Stimulated activated CD8-positive, alpha-beta memory T cell treated with anti-CD3 and anti-CD28 coated beads, Interleukin-7, amount 100 ng/mL, for 4 hours (primary cell): ENCODE measurements at places on chromosomes 2 and 18.

GRCh38 chr18:21557607-21558253 is 42.8 kb downstream of the ESCO1 start:
- DNase-seq: no peak

- no peak for DNase-seq
These were observed 538.0 kb downstream of the SLC4A3 start for GRCh38 chr2:220165401-220165800.

- DNase-seq: no peak
These were observed 2.6 kb upstream of the ACAA2 start for GRCh38 chr18:49815927-49816326.

GRCh38 chr18:26307161-26307773 is 81.0 kb downstream of the TAF4B start:
- no peak for DNase-seq

DNA sequence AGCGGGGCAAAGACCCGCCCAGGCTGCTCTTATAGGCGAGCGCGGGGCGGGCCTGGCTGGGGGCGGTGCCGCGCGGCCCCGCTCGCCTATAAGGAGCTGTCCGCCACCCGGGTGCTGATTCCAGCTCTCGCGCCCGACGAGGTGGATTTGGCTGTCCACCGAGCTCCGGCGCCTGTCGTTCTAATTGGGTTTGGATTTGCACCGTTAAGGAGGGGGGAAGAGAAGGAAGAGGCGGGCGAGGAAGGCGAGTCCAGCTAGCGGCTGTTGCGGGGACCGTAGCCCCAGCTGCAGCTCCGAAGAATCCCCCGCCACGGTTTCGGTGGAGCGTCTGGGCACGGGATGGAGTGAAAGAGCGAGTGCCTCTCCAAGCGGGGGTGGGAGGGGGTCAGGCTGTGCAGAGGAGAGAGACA is at the start of gene CNTNAP5:
Gene CNTNAP5 (plus strand): TSS at position 117 of the 410 bp plus-strand sequence. CDS start 364 bp downstream, outside the sequence.
- DNase-seq: no peak

DNA sequence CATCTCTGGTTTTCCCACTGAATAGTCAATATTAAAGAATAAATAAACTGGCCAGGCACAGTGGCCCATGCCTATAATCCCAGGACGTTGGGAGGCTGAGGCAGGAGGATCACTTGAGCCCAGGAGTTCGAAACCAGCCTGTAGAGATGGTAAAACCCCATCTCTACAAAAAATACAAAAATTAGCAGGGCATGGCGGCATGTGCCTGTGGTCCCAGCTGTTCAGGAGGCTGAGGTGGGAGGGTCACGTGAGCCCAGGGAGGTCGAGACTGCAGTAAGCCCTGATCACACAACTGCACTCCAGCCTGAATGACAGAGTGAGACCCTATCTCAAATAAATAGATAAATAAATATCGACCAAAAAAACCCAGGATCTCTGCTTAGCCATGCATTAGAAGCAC is 50.2 kb upstream of the BIN1 start:
- no peak for DNase-seq

DNA sequence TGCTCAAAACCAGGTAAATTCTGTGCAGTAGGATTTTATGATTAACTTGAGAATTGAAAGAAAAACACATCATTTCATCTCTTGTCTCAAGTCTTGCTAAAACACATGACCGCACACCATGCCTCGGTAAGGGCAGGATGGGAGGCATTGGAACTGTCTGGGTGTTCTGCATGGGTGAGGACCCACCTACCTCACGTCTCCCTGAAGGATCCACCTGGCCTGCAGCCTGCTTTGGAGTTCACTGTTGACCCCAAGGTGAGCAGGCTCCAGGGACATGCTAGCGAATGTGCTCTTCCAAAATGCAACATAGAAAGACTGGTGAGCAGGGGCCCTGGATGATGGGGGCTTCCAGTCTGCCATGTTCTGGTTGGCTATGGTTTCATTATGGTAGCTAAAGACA is 131.5 kb downstream of the NCK2 start:
- DNase-seq: no peak

DNA sequence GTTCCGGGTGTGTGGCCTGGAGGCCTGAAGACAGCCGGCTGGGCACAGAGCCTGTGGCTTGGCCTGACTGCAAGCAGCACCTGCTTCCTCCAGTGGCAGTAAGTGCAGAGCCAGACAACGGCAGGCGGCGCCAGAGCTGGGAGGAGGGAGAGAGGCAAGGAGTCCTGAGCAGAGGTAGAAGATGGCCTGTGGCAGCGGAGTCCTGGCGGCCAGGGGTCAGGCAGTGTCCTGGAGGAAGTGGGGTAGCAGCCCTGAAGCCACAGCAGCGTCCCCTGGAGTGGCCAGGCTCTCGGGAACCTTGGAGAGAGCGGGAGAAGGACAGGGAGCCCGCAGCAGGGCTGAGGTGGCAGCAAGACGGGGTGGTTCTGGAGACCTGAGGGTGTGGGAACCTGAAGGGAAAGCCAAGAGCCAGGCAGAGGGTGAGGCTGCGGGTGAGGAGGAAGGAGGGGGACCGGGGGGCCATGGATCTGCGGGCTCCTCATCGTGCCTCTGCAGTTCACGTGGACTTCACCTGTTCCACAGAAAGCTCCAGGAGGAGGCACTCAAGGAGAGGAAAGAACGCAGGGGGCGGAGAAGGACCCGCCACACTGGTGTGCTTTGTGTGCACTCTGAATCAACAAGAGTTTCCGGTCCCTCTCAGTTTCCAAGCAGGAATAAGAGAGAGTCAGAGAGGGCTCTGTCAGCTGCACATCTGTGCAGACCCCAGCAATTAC is 85.9 kb downstream of the USP40 start:
- no peak for DNase-seq

DNA sequence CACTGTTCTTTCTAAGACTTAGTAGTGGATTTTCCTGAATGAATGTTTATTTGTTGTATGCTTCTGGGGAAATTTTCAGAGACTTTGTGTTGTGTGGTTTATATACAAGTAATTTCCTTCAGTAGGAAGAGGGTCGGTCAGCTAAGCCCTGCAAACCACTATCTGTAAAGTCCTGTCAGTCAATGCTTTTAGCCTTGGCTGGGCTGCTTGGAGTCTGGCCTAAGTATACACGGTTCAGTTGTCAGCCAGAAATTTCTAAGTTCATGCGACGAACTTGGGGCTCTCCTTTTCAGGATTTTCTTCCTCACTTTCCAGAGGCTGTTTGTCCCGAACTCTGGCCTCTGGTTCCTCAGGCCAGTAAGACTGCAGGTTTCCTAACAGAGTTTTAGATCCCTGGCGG is 21.3 kb downstream of the C2orf49 start:
- no peak for DNase-seq

DNA sequence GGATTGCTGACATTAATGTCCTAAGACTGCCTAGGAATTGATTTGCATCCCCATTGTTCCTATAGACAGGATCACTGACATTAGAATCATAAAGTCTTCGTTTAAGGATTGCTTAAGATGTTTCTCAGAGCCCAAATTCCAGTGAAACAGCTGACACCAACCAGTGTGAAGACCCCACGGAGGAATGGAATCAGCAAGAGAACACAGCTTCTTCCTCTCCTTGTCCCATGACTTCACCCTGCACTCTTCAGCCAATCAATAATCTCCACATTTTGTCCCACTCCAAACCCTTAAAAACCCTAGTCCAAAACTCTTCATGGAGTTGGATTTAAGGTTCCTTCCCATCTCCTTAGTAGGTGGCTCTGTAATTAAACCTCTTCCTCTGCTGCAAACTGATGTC is 157.0 kb upstream of the NDUFV2 start:
- DNase-seq: no peak

DNA sequence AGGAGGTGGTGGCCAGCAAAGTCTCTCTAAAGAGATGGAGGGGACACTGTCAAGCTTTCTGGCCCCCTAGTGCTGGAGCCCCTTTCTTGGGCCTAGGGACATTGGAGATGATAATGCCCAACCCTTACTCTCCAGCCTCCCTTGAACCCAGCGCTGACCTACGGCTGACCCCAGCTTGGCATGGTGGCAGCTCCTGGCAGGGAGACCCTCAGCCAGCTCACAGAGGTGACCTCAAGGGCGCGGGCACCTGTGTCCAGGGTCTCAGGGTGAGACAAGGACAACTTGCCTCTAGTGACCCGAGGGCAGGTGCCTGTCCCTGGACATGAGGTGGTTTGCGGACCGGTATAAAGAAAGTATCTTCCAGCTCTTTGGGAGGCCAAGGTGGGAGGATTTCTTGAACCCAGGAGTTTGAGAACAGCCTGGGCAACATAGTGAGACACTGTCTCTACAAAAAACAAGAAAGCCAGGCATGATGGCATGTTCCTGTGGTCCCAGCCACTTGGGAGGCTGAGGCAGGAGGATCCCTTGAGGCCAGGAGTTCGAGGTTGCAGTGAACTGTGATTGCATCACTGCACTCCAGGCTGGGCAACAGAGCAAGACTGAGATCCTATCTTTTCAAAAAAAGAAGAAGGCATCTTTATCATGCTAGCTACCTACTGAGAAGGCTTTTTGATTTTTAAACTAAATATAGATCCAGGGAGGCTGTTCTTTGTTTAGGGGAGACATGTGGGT is 3.3 kb upstream of the PER2 start:
- no peak for DNase-seq

- no peak for DNase-seq
These were observed 8.8 kb upstream of the GPR148 start for GRCh38 chr2:130720036-130720435.

DNA sequence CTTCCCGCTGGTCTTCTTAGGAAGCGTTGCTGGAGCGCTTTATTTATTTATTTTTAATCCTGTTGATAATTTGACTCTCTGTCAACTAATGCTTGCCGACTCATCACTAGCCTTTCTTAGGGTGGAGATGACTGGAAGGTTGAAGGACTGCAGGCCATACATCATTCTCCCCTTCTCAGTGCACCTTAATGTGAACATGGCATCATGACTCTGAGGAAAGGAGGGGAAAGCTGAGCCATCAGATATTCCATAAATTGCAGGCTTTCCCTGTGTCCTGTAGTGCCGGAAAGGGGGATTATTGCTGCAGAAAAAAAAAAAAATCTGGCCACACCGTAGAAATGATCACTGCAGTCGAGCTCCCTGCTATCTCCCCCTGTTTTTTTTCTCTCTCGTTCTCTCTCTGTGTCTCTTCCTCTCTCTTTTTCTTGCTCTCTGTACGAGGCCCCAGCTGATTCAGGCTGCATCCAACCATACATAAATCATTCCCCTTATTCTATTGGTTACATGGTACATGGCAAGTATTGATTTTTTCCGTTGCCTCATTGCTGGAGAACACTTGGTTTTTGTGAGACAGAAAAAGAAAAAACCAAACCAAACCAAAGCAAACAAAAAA is 125.8 kb upstream of the EFEMP1 start:
- no peak for DNase-seq

GRCh38 chr2:24883946-24884345 is 36.1 kb downstream of the ADCY3 start:
- no peak for DNase-seq

DNA sequence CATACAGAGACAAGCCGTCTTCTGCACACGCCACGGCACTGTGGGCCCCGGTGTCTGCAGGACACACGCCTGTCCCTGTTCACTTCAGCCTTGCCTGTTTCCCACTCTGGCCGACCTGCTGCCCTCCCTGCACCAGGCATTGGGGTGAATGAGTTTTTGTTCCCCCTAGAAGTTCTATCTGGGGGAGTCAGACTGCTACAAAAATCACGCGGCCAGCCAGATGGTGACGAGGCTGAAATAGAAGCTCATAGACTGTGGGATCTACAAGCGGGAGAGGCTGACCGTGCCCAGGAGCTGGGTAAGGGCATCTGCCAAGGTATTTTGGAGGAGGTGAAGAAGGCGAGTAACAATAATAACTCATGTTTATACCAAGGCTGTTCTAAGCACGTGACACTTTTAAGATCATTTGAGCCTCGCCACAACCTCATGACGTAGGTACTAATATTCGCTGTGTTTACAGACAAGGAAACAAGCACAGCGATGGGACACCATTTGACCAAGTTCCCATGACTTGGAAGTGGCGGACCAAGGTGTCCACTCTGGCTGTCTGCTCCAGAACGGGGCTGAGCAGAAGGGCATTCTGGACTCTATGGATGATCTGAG is 53.6 kb downstream of the KCNF1 start:
- DNase-seq: no peak

DNA sequence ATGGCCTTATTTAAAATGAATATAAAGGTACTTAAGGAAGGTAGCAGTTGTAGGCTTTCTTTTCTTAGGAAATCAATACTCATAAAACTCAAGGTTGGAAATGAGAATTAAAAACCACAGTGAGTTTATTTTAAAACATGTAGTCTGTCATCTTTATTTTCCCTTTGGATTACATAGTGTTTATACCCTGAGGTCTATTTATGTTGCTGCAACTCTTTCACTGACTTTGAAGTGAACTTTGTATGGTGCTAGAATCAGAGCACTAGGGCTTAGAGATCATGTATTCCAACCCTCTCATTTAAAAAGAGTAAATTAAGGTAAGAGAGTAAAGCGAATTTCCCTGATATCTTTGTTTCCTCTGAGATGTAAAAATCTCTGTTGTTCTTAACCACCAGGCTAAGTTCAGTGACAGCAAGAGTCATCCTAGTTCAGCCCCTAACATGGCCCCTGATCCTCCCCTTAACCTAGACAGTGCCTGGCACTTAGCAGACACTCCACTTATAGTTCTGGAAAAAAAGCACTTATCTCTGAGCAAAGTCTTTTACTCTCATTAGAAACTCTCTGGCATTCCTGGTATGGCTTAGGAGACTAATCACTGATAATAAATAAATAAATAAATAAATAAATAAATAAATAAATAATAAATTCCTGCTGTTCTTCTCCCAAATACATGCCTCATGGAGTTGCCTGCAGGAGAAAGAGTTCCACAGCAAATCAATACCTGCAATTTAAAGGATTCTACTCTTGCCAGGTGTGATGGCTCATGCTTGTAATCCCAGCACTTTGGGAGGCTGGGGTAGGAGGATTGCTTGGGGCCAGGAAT is 33.0 kb upstream of the PPP1R1C start:
- DNase-seq: no peak

- no peak for DNase-seq
These were observed 16.7 kb downstream of the HK2 start for GRCh38 chr2:74850496-74851190.

DNA sequence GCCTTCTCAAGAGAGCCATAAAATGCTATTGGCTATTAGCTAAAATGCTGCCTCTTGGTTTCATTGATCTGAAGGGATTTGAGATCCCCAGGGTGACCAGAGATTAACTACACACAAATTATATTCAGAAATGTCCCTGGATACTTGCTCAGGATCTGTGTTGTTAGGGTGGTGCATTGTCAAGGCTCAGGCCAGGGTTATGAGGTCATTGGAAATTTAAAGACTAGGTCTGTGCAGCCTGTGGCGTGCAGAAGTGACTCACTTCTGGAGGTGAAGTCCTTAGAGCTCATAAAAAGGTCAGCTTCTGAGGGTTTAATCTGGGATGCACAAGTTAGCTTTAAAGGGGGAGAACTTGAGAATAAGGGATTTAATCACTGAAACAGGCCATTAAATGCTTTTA is 23.5 kb downstream of the LRRTM1 start:
- no peak for DNase-seq

DNA sequence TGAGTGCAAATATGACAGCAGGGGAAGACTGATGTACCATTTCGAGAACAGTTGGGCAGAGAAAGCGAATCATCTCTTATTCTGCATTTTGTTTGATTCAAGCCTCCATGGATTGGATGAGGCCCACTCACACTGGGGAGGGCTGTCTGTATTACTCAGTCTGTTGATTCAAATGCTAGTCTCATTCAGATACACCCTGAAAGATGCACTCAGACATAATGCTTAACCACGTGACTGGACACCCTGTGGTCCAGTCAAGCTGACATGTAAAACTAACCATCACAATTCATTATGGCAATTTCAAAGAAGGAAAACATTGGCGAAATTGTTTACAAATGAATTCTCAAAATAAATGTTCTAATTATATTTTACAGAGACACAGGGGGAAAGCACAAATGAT is 1210.2 kb downstream of the DPP10 start:
- DNase-seq: no peak

GRCh38 chr2:217929757-217930707 is 72.8 kb downstream of the TNS1 start:
- no peak for DNase-seq

- no peak for DNase-seq
These were observed 64.5 kb downstream of the UBR3 start for GRCh38 chr2:169891593-169892298.
